ENCODE measurements at places on chromosomes 11 and 22. TPM values are rescaled to one million over a fixed set of nuclear protein-coding genes. Genes with fewer than 3 reads are reported as not detected.

- DNase-seq: no peak
Measured at GRCh38 chr22:26045860-26046259, 123.4 kb upstream of the SEZ6L start.

GRCh38 chr11:120501976-120502755 is 9.4 kb upstream of the GRIK4 start:
- DNase-seq: no peak

DNA sequence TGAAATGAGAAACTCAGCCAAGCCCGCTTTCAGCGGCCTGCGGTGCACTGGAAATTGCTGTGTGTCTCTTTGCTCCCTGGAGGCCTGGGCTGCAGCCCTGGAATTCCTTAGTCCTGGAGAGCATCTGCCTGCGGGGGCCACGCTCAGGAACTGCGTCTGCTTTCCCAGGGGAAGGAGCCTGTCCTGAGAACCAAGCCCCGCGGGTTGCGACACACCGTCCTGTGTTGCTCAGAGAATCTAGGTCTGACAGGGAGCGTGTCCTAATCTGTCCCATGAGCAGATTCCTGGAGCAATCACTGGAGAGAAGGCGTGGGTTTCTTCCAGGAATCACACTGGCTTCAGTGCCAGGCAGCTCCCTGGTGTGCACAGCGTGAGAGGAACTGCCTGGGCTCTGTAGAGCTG is 708.1 kb downstream of the BRD1 start:
- DNase-seq: peak; percentile 38

DNA sequence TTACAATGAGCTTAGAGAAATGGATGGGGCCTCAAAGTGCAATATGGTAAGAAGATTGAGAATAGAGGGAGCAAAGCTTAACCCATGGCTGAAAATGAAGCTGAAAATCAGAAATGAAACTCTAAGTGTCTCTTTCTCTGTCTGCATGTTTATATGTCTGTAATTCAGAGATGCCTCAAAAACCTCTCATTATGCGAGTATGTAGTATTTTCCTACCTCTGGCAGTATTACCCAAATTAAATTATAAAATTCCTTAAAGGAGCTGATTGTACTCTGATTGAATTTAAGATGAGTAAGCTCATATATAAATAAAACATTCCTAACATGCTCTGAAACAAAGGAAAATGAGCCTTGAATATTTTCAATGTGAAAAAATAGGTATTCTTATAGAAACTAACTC is 39.8 kb upstream of the PRSS23 start:
- DNase-seq: no peak

DNA sequence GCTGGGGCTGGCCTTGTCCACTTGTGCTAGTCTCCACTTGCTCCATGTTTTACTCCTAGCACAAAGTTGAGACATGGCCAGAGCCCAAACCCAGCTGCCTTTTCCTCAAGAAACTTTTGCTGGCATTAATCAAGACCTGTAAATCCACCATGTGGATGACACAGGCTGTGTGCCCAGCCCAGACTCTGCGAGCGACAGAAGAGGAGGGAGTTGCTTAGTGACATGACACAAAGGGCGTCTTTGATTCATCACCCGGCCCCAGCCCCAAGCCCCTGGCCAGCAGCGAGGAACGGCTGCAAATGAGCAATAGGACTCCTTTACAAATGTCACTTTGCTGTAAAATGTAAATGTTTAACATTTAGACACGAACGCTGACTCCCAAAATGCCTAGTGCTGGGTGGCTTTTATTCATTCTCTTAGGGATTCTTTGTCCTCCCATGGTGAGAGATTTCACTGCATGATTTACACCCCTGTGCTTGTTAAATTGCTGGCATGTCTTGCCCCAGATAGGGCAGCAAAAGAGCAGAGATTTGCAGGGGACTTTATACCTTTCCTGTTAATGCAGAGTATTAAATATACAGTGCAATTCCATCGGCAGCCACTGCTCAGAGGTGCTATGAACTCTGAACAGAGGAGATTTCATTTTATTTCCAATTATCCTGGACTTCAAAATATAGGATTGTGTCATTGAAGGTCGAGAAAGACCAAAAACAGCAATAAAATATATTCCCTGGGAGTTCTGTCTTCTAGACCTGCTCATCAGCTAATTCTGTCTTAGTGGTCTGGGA is 263.6 kb upstream of the NCAM1 start:
- DNase-seq: no peak

DNA sequence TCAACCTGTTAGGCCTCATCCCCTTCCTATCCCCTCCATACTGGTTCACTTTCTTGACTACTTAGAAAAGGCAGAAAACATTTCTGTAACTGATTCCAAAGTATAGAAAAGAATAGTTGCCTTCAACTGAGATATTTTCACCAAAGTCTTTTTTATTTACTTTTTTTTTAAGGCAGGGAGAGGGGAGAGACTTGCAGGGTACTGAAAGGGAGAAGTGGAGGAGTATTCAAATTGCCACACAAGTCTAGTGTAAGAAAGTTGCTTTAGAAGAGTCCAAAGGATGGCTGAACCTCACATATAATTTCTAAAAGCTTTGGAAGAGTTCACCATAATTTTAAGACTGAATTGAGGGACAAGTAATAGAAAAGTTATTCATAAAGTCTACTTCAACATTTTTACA is 6.3 kb downstream of the PHF21A start:
- no peak for DNase-seq

DNA sequence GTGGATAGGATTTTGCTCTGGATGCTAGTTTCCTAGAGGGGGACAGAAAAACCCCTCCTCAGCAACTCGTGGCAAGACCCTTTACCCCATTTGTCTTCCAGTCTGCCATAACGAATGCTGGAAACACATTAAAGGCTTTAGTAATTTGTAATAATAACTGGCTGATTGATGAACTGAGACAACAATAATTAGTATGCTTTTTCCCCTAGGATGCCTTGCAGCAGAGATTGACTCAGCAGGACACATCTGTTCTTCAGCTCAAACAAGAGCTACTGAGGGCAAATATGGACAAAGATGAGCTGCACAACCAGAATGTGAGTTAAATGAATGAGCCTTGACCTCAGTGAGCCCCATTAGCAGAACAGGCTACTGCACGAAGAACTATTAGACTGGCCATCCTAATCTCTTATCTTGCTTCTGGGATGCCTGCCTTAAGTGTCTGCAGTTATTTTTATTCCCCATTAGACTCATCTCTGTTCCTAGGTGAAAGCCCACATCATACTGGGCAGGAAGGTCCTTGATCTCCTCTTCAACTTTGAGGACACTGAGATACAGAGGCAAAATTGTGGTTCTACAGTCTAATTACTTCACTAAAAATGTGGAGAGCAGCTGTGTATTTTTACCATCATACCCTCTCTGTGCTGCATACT is 32.9 kb upstream of the DLAT start:
- DNase-seq: no peak

- DNase-seq: peak; percentile 26
Measured at GRCh38 chr11:1231396-1232020, 8.6 kb downstream of the MUC5B start.

DNA sequence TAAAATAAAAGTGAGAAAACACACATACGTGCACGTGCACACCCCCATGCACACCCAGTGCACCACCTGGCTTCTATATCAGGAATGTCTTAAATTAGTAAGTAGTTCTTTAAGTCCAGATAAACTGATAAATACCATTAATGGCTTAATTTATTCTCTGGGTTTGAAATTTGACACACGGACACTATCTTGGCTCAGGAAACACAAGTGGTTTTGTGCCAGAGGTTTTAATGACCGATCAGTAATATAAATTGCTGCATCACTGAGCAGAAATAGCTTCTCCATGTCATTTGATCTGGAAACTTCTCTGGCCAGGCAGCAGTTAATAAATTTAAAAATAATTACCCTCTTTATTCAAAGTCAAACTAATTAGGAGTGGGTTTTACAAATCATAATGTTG is 101.5 kb upstream of the NNMT start:
- DNase-seq: no peak

GRCh38 chr22:48695251-48695650 is 1132.4 kb downstream of the BRD1 start:
- DNase-seq: no peak

GRCh38 chr11:57288771-57289579 is 35.8 kb downstream of the TNKS1BP1 start:
- no peak for DNase-seq

GRCh38 chr11:60848714-60849151 is 6.8 kb downstream of the CCDC86 start:
- no peak for DNase-seq

- no peak for DNase-seq
Measured at GRCh38 chr11:109984634-109985289, 108.4 kb upstream of the ZC3H12C start.

GRCh38 chr22:35864545-35865165 is 147.0 kb downstream of the APOL5 start:
- DNase-seq: no peak

DNA sequence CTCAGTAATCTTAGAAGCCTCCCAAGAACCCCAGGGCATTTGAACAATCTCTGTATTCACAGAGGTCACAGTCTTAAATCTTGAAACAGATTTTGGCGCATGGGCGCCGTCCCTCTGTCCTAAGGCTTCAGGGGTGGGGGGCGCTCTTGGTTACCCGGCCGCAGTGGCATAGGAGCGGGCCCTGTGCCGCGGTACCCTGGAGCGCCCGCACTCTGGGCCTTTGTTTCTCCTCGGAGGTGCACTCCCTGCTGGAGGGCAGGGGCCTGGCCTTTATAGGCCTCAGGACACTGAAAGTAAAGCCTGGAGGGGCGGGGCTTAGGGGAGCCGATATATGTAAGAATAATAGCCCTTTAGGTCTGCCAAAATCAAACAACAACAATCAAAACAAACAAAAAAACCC is 197.3 kb upstream of the FOLH1 start:
- peak; percentile 11 for DNase-seq

DNA sequence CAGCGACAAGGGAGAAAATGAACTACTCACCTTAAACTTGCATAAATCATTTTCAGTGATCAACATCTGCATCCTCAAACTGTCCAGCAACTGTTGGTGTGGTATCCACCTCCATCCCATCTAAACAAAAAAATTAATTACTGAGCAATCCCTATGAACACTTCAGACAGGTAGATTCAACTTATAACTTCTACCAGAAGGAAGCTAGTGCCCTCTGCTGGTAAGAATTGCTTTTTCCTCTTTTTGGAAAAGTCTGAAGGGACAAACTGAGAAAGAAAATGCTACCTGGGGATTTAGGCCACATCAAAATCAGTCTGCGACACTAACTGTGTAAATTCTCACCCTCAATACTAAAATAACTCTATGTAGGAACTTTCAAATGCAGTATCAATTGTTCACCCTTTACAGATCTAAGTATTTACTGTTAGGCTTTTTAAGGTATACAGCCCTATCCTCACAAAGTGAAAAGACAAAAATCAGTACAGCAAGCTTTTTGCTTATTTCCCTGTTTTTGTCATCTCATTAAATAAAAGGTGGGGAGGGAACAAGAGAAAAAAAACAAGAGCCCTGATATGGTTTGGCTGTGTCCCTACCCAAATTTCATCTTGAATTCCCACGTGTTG is 17.9 kb downstream of the CLNS1A start:
- DNase-seq: no peak

- no peak for DNase-seq
Measured at GRCh38 chr22:19664951-19665783, 49.1 kb upstream of the SEPTIN5 start.

- DNase-seq: no peak
Measured at GRCh38 chr11:84091212-84091986, 805.2 kb upstream of the CCDC90B start.

DNA sequence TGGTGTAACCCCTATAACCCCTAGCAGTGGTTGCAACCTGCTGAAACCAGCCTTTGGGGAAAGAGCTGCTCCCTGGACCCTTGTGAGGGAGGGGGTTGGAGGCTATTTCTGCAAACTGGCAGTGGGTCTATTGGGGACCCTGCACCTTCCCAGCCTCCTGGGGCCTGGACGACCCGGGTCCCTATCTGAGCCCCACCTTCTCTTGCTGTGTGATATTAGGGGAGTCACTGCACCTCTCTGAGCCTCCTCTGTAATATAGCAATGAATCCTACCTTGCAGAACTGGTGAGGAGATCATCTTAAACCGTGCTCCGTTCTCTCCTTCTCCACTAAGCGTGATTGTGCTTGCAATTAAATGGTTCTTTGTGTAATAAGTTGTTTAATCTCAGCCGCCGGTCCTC is 24.0 kb upstream of the MPPED1 start:
- no peak for DNase-seq

GRCh38 chr11:32198053-32198452 is 107.2 kb downstream of the RCN1 start:
- no peak for DNase-seq

DNA sequence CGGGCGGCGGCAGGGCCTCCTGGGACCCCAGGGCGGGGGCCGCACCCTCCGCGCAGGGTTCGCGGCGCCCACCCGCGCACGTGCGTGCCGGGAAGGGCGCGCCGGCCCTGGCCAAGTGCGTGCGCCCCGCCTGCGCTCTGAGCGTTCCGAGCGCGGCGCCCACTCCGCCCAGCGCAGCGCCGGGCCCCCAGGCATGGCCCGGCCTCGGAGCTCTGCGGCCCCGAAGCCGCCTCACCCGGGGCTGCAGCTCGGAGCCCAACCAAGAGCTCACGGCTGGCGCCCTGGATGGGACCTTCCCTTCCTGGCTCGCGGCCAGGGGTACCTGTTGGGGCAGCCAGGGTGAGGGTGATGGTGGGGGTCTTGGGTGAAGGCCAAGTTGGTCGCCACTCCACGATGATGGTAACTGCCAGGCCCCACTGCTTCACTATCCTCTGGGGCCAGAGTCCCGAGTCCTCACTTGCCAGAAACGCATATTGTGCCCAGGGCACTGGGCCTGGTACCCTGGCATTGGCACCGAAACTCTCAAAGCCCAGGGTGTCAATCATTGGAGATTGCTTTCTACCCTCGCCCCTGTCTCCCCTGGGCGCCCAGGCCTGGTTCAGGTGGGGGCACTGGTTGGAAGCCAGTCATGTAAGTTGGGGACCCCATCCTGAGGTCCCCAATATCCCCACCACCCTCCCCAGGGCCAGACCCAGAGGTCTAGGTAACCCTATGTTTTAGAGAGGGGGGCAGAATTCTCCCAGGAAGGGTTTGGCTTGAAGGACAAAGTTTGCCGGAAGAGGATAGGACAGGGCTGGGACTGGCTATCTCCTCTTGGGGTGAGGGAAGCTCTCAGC is 882 bp downstream of the ANO1 start:
- DNase-seq: no peak

- no peak for DNase-seq
Measured at GRCh38 chr11:212150-213100, 4.9 kb downstream of the RIC8A start.

- DNase-seq: no peak
Measured at GRCh38 chr11:128018692-128019091, 568.7 kb downstream of the ETS1 start.

GRCh38 chr11:88106666-88107065 is 68.6 kb downstream of the RAB38 start:
- DNase-seq: no peak

- DNase-seq: no peak
Measured at GRCh38 chr22:37413546-37413945, 13.7 kb downstream of the ELFN2 start.

Gene ACTN3
- not detected for total RNA-seq

Gene DNAJB7
- total RNA-seq: not detected

Gene KLHL22
- total RNA-seq: 14.2 TPM

Gene SCGB1A1
- not detected for total RNA-seq

Gene TPST2
- total RNA-seq: 27.1 TPM

Gene C22orf42
- not detected for total RNA-seq

Gene FOLR2
- total RNA-seq: 21.9 TPM

Gene HYOU1
- total RNA-seq: 64.0 TPM

Gene SIRT3
- 41.4 TPM for total RNA-seq
